ENCODE measurements at places on chromosomes 1 and 21.

GRCh38 chr21:33212159-33212851 lies 17.4 kb upstream of the IFNAR2 start:
- DNase-seq = peak; percentile 61

DNA sequence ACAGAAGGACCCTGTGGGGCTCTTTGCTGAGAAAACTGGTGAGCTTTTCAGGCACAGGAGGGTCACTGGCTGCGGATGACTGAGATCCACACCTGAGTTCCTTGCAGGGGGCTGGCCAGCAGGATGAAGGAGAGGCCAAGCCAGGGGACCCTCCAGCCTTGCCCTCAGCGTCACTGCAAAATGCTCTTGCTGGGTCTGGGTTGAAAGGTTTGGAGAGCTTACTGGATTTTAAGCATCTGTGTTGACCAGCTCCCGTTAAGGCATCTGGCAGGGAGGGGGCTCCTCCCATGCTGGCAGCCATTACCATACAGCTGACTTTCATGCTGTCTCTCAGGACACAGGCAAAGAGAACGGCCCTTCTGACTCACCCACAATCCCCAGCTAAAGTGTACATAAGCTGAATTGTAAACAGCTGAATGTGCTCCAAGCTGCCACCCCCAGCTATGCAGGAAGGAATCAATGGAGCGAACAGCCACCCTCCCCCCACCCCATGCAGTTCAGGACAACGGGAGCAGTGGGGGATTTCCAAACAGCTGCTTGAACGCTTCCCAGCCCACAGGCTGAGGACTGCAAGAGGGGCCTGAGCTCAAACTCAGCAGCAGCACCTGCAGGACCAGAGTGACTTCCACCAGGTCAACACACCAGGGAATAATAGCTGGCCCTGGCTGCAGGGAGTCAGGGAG lies 21.3 kb upstream of the A3GALT2 start:
- DNase-seq = peak; percentile 97

DNA sequence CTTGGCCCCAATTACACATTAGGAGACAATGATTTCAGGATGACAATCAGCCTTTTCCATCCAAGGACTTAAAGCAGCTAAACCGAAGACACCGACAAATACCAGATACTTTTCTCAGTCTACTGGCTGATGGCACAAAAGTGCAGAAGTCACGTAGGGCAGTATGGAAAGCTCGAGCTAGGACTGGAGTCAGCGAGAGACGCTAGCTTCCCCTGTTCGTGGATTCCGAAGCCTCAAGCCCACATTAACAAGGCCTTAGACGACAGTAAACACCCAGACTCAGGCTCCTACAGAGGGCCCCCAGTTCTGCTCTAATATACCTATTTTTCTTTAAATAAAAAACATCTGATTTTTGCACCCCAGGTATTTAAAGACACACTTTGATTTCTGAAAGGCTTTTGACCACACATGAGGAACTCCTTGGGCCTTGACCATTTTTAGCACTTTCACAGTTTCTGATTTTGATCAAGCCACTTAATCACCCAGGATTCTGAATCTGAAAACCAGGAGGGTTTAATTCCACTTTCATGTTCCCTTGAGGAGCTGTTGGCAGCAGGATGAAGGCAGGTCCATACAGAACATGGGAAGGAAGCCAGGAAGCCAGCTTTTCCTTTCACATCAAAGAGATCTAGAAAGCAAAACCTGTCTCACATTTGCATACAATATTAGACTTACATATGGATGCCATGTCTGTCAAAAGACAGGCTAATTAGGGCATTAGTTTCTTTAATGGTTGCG lies 204.1 kb downstream of the GABPA start:
- no peak for DNase-seq

DNA sequence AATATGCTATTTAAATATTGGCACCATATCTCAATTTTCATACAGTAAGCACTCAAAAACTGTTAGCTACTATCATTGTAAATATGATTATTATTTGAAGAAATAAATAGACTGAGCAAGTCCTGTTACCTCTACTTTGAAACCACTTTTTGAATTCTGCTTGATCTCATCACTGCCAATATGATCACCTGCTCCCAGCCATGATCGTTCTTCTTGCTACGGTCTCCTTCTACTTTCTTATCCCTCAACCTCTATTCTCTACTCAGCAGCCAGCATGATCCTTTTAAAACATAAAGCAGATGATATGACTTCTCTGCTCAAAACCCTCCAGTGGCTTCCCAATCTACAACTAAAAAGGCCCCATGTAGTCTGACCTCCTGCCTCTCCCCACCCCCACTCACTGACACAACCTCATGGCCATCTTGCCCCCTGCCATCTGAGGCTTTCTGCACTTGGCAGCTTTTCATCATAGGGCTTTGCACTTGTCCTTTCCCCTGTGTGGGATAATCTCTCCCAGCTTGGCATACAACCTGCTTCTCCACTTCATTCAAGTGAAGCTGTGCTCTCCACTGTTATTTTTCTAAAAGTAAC lies 27.2 kb downstream of the CD34 start:
- no peak for DNase-seq
